ENCODE measurements at places on chromosomes 4 and X. TPM values are rescaled to one million over a fixed set of nuclear protein-coding genes. Genes with fewer than 3 reads are reported as not detected.

DNAAF6 gene
- not detected for total RNA-seq

BEX3 gene
- 354 TPM for total RNA-seq

TRIM75 gene
- 0.13 TPM for total RNA-seq

PPEF2 gene
- total RNA-seq = 0.06 TPM

RAB33A gene
- total RNA-seq = not detected

HSFX4 gene
- not detected for total RNA-seq

GRCh38 chrX:825991-826390 lies 195.4 kb downstream of the SHOX start:
- DNase-seq = no peak

DNA sequence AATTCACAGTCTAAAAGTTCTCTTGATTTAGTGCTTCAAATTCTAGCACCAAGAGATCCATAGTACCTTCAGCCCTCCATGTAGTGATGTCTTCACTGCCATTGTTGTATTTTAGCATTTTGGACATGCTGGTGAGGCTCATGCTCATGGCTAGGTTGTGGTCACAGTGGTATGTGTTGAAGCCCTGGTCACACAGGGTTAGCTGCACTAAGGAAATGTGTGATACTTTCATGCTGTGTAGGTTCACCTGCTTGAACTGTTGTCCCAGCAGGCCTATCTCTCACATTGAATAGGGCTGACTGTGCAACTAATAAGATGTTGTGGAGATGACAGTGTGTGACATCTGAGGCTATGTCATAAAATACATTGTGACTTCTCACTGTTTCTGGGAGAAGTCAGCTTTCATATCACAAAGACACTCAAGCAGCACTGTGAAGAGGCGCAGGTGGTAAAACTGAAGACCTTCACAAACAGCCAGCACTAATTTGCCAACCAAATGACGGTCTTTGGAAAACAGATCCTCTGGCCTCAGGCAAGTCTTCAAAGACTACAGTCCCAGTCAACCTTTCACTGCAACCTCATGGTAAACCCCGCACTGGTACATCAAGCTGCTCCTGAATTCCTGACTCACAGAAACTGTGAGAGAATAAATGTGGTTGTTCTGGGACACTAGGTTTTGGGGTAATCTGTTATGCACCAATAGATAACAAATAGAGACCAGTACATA lies 17.4 kb upstream of the ADH4 start:
- DNase-seq = no peak

DNA sequence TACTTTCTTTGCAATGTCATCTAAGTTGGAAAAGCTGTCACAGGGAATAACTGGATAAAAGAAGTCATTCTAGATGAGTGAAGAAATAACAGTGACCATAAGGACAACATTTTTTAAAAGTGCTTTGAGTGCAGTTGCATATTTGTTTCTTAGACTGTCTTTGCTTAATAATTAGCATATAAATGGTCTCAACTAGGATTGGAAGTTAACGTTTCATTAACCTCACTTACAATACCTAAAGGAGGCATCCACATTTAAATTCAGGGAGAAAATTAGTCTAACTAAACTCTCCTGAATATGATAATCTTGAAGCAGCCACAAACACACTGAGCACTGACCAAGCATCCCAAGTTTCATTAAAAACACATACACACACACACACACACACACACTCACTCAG lies 780.7 kb downstream of the PCDH18 start:
- DNase-seq = no peak

GRCh38 chr4:152014280-152014679 lies 253.5 kb upstream of the GATB start:
- no peak for DNase-seq

- peak; percentile 0 for DNase-seq
Observed at GRCh38 chrX:114344756-114345349, 239.0 kb upstream of the HTR2C start.

- DNase-seq = no peak
Observed at GRCh38 chr4:166577639-166578038, 656.7 kb downstream of the SPOCK3 start.

- no peak for DNase-seq
Observed at GRCh38 chr4:12053556-12053955, 624.9 kb upstream of the HS3ST1 start.

DNA sequence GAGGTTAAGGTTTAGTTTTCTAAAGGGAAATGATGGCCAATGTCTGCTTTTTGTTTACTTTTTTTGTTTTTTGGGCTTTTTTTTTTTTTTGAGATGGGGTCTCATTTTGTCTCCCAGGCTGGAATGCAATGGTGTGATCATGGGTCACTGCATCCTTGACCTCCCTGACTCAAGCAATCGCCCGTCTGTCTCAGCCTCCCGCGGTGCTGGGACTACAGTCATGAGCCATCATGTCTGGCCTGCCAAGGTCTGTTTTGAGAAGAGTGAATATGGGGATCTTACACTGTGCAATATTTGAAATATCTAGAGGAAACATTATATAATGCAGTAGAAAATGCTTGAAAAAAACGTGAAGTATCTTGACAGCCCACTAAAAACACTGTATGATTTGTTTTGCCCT lies 162.5 kb downstream of the GASK1B start:
- DNase-seq = no peak

DNA sequence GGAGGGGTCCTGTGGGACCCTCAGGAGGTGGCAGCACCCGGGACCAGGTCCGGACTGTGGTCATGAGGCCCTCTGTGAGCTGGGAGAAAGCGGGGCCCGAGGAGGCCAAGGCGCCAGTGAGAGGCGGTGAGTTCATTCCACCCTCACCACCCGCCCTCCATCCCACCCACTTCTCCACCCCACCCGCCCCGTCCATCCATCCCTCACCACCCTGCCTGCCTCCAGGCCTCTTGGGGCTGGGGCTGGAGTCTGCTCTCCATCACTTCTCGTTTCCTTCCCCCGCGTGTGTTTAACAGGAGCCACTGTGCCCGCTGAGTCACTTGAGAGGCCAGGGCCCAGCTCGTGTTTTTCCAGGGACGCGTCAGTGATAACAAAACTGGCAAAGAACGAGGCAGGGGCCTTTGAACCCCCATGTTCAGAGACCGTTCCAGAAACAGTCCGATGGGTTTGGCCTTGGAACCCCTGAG lies 6.2 kb downstream of the SH3TC1 start:
- DNase-seq = no peak

GRCh38 chr4:8908206-8908893 lies 36.7 kb upstream of the HMX1 start:
- DNase-seq = no peak

DNA sequence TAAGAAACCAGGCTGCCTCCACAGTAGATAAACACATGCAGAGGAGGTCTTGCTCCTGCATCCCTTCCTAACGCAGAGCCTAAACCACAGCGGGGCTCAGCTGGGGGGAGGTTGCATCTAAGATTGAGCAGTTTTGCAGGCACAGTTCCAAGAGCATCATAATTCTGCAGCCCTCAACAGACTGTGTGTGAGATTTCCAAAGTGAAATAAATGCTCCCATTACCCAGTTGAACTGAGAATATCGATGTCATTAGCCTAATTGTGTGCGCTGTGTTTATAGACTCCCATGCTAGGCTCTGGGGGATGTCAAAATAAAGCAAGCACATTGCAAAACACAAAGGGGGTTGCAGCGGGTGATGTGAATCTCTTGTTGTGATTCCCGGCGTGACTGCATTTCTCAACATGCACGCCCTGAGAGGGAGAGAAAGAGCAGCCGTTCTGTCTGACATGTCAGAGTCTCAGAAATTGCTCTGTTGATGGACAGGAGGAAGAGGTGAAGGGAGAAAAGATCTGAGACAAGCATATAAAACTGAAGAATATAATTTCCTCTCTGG lies 150.0 kb upstream of the PSAPL1 start:
- no peak for DNase-seq

- peak; percentile 63 for DNase-seq
Observed at GRCh38 chr4:80538276-80538926, 202.9 kb downstream of the CFAP299 start.

DNA sequence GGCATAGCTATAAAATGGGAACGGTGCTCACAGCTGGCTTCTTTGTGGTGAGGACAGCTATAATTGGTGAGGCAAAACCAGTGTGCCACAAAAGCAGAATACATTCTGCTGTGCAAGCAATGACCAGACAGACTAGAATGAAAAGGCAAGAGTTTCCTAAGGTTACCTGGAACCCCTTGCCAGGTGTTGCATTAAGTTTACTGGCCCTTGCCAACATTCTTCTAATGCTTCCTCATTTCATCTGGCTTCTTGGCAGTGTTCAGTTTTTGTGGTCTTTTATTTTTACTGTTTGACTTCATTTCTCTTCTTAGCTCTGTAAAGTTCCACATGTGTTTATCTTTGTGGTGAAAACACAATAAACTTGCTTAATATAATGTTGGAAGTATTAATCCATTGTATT lies 131.4 kb downstream of the PTTG2 start:
- DNase-seq = no peak

DNA sequence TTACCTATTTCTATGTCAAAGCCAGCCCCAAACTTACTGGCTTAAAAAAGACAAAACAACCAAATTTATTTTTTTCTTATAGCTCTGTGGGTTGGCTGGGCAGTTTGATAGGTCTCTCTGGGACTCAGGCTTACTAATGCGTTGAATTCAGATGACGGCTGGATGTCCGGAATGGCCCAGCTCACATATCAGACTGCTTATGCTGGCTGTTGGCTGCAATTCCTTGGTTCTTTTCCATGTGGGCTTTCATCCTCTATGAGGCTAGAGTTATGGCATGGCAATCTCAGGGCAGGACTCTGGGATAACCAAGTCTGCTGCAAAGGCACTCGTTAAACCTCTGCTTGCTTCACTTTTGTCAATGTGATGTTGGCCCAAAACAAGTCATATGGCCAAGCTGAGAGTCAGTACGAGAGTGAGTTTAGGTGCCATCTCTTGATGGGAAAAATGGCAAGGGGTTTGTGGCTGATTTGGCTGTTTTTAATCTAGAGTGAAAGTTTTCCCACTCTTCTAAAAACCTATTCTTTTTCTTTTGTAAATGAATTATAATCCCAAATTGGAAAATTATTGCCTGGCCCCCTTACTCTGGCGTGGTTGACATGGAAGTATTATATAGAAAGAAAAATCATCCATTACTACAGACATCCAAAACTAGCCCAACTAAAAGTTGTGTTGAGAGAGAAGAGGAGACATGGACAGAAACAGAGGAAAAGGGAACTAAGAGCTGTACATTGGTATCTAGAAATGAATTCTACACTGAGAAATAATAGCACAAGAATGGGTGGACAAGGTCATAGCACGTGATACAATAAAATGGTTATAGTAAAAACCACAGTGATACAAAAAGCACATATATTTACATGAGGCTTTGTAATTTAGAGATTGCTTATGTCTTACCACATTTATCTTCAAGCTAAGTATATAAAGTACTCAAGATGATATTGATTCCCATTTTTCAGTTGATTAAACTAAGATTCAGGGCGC lies 6.6 kb downstream of the PRIMPOL start:
- peak; percentile 46 for DNase-seq

DNA sequence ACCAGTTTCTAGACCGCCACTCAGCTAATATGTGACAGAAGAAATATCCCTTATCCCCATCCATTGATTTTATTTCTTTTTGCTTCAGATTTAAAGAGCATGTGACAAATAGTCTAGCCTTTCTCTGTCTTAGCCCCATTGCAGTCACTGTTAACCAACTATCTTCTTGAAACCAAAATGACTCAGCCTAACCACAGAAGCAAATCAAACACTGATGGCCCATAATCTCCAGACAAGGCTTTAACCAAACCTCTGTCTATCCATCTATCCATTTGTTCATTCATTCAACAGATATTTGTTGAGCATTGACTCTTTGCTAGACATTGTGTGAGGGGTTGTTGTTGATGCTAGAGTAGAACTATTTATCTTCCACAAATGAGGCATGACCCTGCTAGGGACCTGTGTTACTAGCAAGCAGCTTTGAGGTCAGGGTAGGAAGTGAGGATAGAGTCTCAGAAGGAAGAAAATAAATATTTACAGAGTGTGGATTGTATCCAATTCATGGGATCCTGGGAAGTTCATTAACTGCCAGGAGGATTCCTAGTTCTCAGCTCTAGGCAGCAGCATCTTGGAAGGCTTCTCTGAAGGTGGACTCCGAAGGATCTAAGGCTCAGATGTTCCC lies 22.5 kb downstream of the HNRNPH2 start:
- DNase-seq = peak; percentile 44

GRCh38 chr4:133152831-133153481 lies 3.9 kb downstream of the PCDH10 start:
- DNase-seq = peak; percentile 4

- no peak for DNase-seq
Observed at GRCh38 chr4:140769209-140769608, 13.0 kb upstream of the TBC1D9 start.

DNA sequence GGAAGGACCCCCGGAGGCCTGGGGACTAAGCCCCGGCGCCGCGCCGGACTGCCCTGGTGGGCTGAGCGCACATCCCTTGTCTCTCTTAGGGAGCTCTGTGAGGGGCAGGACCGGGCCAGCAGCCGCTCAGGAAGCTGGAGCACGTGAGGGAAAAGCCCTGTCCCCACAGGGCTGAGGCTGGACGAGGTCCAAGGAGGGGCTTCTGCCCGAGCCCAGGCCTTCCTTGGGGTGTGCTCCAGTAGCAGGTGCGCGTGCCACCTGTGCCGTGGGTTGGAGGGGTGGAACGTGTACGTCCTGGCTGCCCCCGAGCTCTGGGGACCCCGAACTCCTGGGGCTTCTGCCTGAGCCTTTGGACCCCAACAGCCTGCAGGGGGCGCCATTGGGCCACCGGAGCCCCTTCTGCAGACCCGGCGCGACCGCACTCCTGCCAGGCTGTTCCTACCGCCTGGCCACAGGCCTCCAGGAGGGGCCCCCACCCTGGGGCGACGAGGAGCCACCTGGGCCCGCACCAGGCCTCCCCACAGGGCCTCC lies 27.2 kb downstream of the TACC3 start:
- peak; percentile 49 for DNase-seq

DNA sequence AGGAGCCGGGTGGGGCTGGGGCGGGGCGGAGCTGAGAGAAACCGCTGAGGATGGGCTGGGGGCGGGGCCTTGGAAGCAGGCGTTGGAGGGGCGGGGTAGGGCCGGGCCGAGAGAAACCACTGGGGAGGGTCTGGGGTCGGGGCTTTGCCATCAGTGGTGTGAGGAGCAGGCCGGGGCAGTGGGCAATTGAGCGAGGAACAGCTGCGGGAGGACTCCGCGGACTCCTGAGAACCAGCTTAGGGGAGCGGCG lies 1.3 kb upstream of the EOLA2 start:
- DNase-seq = no peak

DNA sequence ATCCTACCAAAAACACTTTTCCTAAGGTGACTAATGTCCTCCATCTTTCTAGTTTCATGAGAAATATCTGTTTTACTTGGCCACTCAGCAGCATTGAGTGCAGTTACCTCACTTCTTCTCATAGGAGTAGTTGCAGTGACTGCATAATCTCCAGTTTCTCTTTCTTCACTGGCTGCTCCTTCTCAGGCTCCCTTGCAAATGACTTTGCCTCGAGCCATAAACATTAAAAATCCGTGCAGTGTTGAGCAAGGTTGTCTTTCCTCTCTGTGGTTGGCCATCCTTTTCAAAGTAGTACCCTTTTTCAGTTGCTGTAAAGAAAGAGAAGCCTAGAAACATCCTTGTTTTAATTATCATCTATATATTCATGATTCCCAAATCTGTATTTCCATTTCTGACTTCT lies 10.2 kb upstream of the PRKG2 start:
- no peak for DNase-seq

Data from LHCN-M2 (cell line).